KBM-7 (cell line): ENCODE measurements at places on chromosomes 2 and 18.

GRCh38 chr2:37366773-37367172 is 22.3 kb downstream of the QPCT start:
- no peak for DNase-seq

GRCh38 chr2:4553241-4553640 is 849.9 kb downstream of the DCDC2C start:
- no peak for DNase-seq

GRCh38 chr18:74654638-74655037 is 57.0 kb downstream of the ZNF407 start:
- DNase-seq: no peak

GRCh38 chr2:3610415-3610814 is 15.5 kb downstream of the COLEC11 start:
- DNase-seq: no peak

DNA sequence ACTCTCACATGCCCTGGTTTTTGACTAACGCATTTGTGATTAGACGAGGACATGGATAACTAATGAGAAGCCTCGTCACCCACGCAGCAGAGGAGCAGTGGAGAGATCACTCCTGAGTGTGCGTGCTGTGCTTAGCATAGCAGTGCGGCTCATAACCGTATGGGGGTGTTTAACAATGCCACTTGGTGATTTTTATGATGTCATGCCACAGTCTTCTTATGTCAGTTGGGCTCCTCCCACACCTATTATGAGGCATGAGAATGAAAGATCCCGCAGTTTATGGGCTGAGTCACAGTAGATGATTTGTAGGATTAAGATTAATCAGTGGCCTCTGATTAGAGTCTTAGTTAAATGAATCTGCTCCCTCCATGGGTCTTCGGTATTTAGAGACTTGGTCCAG is 2.5 kb upstream of the SMIM21 start:
- no peak for DNase-seq

GRCh38 chr2:188068093-188068492 is 223.6 kb upstream of the GULP1 start:
- DNase-seq: no peak

- no peak for DNase-seq
Measured at GRCh38 chr2:137960223-137960622, 4.0 kb upstream of the HNMT start.

- DNase-seq: no peak
Measured at GRCh38 chr2:120593921-120594686, 141.6 kb upstream of the GLI2 start.

DNA sequence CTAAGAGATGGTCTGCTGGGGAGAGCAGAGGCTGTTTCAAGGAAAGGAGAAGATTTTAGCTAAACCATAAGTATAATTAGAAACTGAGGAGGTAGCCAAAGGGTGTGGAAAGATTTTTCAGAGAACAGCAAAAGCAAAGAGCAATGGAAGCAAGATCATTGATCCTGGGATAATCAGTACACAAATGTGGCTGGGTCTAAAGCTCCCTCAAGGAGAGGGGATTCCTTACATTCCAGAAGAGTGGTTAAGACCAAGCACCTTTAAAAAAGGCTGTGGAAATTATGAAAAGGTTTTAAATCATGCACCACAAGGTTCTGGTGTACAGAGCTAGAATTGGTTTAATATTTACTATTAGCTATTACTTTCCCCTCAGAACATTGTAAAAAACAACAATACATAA is 246.0 kb upstream of the UBE2E3 start:
- no peak for DNase-seq

DNA sequence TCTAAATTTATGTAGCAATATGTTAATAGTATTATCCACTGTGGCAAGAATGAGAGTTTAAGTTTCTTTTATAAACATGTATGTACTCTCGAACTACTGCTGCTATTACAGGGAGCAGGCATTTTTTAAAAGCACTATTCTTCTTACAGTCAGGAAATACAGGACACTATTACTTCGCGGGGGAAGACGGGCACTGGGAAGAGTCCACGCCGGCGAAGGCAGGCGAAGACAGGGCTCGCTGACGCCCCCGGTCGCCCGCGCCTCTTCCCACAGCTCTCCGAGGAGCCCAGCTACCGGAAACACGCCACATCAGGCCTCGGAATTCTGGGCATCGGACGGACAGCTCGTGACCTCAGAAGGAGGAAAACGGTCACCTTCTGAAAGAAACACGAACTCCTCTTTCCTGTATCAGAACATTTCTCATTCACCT is 90.2 kb downstream of the FAM161A start:
- no peak for DNase-seq

DNA sequence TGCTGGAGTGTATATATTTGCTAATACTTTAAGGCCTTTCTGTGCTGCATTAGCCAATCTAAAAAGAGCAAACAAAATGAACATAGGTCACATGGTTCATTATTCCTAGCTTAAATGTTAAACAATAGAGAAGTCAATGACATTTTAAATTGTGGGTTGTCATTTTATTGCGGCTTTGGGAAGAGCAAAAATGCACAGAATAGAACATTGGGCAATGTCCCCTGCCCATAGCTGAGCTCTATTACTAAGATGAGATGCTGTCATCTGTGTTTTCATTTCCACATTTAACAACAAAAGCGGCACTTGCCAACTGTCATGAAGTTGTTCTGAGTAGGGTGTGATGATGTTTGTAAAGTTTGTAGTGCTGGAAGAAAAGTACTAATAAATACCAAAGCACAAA is 3.2 kb upstream of the VAPA start:
- no peak for DNase-seq

GRCh38 chr2:182548031-182548950 is 121.5 kb upstream of the PDE1A start:
- no peak for DNase-seq
